ENCODE measurements at places on chromosomes 3 and 15. TPM values are rescaled to one million over a fixed set of nuclear protein-coding genes. Genes with fewer than 3 reads are reported as not detected.

DNA sequence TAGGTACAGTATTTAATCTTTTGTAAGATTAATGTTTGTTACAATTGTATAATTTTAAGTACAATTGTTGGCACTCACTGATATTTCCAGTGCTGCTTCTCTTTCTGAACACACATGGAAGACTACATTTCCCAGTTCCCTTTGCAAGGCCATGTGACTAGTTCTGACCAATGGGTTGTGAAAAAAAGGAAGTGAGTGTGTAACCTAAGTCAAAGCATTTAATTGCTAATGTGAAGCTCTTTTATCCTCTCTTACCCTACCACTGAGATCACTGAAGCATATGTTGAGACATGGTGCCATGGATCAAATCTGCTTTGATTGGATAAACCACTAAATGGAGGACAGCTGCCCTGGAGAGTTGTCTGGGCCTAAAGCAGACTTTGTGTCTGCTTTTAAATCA is 83.9 kb upstream of the PLXND1 start:
- no peak for DNase-seq

PCSK6 gene
- total RNA-seq = 9.7 TPM

GRIP2 gene
- 1.6 TPM for total RNA-seq

DNA sequence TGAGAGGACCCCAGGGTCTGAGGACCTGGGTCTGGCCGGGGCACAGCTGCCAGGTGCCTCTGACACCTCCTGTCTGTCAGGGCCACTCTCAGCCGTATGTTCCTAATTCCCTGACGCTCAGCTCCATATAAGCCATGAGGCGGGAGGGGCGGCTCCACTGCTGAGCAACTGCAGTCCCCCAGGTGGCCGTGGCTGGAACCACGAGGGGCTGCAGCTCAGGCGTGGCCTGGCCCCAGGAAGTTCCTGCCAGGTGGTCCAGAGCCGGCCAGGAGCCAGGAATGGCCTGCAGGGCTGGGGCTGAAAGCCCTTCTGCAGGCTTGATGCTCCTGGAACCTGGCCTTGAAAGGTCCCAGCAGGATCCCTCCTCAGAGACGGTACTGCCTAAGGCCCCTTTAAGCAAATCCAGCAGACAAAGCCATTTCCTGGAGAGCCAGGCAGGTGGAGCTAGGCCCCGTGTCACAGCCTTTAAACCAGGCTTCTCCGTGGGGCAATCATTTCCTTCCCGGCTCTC is 118.0 kb downstream of the CHSY1 start:
- DNase-seq = no peak

NR2E3 gene
- total RNA-seq = 0.24 TPM

DNA sequence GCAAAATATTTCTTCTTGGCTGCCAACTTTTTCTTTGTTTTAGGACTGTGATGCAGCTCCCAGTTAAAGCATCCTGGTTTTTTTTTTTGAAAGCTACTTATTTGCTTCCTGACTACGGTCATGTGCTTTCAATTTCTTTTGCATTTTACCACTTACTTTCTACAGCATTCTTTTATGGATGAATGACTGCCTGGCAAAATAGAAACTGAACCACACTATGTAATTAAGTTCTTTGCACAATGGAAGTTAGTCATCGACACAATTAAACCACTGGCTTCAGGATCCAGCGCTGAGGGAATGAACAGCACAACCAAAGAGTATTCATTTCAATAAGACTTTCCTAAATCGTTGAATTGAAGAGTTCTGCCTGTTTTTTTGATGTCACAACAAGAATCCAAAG is 82.2 kb upstream of the EPHA3 start:
- DNase-seq = no peak

DNA sequence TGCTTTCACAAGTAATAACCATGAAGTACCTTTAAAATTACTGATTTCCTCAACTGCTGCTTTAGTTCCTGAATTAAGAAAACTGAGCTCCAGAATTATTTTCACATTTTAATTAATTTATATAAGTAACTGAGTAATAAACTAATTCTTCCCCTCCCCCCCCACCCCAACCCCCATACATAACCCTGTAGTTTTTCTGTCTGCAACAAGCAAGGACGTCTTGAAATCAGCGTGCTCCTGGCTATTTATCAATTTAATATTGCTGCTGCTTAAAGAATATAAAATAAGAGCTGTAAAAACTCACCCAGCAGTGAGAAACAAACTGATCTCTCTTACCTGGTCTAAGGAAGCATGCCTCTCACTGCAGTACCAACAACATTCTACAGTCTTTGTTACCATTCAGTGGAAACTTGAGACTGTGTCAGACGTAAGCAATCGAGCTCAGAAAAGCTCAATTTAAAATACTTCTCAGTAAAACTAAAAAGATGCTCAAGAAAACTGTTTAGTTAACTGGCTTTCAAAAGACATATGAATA is 121.0 kb downstream of the TFDP2 start:
- DNase-seq = no peak

GRCh38 chr15:48794697-48795134 is 16.2 kb downstream of the CEP152 start:
- no peak for DNase-seq

- no peak for DNase-seq
Measured at GRCh38 chr15:38398134-38398533, 55.8 kb upstream of the FAM98B start.

DNA sequence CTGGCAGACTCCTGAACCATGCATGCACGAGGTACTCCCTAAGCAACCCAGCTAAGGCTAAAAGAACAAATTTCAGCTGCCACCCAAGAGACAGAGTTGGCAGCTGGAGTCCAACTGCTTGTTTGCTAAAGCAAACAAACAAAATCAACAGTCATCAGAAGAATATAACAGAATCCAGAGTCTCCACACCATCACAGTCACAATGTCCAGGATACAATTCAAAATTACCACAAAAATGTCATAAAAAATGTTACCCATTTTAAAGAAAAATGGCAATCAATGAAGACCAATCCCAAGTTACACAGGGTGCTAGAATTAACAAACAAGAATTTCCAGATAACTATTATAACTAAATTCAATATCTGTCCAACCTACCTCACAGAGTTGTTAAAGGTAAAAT is 42.9 kb downstream of the RFTN1 start:
- DNase-seq = no peak
